Muscle of back (tissue), 13 donors: ENCODE measurements at places on chromosomes 2 and 18. TPM values are rescaled to one million over a fixed set of nuclear protein-coding genes. Genes with fewer than 3 reads are reported as not detected.

The CYP27C1 gene
- polyA plus RNA-seq, result 5.6 TPM

The GAD1 gene
- 2.8 TPM for polyA plus RNA-seq

The DSG1 gene
- polyA plus RNA-seq, result not detected

The ANKRD30B gene
- polyA plus RNA-seq, result not detected

The HK2 gene
- polyA plus RNA-seq, result 9.0 TPM

The ZEB2 gene
- polyA plus RNA-seq, result 119 TPM
